ENCODE measurements at places on chromosomes 16 and 17. TPM values are rescaled to one million over a fixed set of nuclear protein-coding genes. Genes with fewer than 3 reads are reported as not detected.
A peak's percentile ranks its signal among the peaks of the same experiment; 100 is the strongest.

KRTAP9-3 gene
- not detected for total RNA-seq

CIAPIN1 gene
- 90.9 TPM for total RNA-seq

EVPL gene
- not detected for total RNA-seq

SLC6A2 gene
- under 0.01 TPM for total RNA-seq

SMCR8 gene
- total RNA-seq = 10.6 TPM

KRTAP4-4 gene
- not detected for total RNA-seq

ALDH3A1 gene
- 0.41 TPM for total RNA-seq

ASB16 gene
- total RNA-seq = not detected

MPO gene
- 1.2 TPM for total RNA-seq

P4HB gene
- 66.0 TPM for total RNA-seq

SOX9 gene
- 7.7 TPM for total RNA-seq

GLP2R gene
- not detected for total RNA-seq

ZKSCAN2 gene
- total RNA-seq = 13.9 TPM

- DNase-seq = no peak
These were observed 129.7 kb upstream of the PMFBP1 start for GRCh38 chr16:72301523-72302236.

DNA sequence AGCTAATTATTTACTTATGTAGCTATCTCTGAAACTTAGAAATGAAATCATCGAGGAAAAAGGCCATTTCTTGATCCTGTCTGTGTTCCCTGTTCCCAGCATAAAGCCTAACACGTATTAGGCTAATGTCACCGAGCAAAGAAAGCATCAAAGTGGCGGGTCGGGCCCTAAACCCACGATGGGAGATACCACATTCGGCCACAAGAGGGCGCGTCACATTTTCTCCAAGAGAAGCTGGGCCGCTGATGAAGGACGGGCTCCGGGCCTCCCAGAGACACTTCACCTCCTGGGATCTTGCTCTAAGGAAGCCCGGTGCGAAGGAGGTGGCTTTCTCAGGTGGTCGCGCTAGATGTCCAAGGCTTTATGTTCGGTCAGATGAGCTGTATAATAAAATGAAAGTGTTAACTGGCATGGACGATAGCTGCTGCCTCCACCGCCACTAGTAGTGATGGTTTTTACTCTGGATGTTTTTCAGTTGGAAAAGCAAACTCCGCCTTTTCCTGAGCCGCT lies 853 bp upstream of the PDK2 start:
- DNase-seq = peak; percentile 84

GRCh38 chr16:11915644-11916523 lies at the start of gene GSPT1:
Gene GSPT1 (minus strand): TSS chr16:11915956. CDS start chr16:11915720, 236 bp downstream.
- peak; percentile 91 for DNase-seq

DNA sequence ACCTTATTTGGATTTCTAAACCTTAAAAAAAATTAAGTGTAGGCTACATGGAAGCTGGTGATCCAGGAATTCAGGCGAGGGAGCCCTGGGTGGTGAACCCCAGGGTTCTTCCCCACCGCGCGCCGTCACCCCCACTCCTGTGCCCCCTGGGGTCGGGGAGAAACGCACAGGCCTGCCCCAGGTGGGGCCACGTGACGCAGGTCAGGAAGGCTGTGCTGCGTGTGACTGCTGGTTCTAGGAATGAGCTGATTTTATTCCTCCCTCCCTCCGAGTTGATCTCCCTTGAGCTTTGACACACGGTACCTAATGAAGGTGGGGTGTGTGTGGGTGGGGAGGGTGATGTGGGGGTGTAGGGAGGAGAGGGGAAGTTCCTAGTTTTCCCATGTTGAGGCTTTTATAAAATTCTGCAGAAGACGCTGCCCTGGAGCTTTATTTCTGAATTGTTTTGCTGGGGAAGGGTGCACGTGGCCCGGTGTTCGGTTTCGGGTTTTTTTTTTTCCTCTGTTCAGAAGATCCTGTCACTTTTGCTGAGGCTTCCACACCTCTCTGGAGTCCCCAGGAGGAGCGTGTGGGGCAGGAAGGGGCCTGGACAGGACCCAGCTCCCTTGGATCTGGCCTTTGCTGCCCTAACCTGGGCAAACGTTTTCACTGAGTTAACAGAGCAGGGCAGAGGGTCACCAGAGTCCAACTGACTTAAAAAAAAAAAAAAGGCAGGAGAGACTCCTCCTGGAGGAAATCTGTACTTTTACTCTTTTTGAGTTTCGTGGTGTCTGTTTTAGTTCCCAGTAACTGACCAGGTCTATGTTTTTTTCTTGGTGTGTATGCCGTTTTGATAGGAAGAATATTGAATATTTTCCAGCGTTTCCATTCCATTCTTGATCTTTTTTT lies 55.8 kb upstream of the GSE1 start:
- no peak for DNase-seq

GRCh38 chr17:68343976-68344375 lies 52.7 kb downstream of the ARSG start:
- DNase-seq = no peak

GRCh38 chr16:30051518-30051917 lies 14.0 kb upstream of the ALDOA start:
- no peak for DNase-seq

- DNase-seq = no peak
These were observed 540.1 kb upstream of the PSMD7 start for GRCh38 chr16:73756289-73757178.

DNA sequence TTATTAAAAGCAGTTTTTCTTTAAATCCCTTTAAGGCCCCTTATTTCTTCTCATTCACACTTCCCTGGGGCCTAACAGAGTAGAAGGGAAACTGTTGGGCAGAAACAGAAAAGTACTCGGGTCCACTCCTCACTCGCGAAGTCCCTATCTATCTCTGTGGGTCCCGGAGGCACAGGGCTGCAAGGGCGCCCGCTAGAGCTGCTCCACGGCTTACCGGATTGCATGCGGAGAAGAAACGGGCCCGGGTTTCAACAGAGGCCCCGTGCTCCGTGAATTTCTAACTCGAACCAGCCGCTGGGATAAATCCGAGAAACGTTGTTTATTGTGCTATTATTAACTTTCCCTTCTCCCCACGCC lies 4.3 kb downstream of the CBLN1 start:
- no peak for DNase-seq

DNA sequence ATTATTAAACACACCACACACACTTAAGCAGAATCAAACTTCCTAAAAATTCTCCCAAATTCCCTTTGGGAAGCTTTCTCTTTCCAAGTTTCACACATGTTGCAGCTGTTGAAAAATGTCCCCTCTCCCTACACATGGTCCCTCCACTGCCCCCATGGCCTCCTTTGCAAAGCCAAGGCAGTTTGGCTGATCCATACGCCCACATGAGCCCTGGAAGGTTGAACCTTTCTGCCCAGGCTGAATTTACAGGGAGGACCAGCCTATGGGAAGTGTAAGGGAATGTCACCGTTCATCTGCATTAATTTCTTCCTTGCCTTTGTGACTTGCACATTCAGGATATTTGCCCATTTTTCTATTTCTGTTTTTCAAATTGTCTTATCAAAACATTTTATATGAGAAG lies 31.1 kb upstream of the SHISA6 start:
- no peak for DNase-seq

GRCh38 chr17:45287526-45288500 lies 25.9 kb upstream of the SPATA32 start:
- DNase-seq = no peak

GRCh38 chr17:82239401-82239925 lies 10.6 kb downstream of the SLC16A3 start:
- no peak for DNase-seq

DNA sequence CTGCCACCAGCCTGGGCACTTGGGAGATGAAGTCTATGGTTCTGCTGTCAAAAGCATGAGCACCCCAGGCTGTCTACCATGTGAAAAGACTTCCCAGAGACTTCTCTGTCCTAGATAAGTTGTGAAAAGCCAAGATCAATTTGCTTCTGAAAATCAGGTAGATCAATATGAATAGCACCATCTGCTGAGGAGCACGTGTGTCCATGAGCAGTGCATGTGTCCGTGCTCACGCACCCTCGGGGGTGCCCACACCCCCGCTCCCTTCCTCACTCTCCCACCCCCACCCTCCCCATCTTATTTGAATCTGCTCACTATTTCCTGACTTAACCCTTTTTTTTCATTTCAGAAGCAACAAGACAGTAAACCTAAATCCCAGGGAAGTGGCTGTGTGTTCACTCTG lies 238.3 kb upstream of the SDK2 start:
- DNase-seq = no peak

DNA sequence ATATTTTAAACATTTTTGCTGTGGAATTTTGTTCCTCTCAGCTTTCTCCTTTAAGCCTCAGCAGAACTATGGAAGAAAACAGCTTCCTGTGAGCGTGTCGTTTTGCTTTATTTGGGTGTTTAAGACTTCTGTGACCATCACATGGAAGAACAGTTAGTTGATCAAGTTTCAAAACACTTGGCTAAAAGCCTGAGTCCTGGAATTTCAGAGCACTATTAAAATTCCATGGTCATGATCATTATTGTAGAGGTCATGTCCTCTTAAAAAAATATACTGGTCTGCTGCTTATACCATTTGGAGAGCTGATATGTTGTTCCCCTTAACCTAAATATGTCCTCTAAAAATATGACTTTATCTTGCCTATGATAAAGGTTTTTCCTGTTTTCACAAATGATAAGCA lies 12.6 kb upstream of the CDR2 start:
- no peak for DNase-seq

- no peak for DNase-seq
These were observed 26.2 kb downstream of the C16orf78 start for GRCh38 chr16:49399594-49400364.

DNA sequence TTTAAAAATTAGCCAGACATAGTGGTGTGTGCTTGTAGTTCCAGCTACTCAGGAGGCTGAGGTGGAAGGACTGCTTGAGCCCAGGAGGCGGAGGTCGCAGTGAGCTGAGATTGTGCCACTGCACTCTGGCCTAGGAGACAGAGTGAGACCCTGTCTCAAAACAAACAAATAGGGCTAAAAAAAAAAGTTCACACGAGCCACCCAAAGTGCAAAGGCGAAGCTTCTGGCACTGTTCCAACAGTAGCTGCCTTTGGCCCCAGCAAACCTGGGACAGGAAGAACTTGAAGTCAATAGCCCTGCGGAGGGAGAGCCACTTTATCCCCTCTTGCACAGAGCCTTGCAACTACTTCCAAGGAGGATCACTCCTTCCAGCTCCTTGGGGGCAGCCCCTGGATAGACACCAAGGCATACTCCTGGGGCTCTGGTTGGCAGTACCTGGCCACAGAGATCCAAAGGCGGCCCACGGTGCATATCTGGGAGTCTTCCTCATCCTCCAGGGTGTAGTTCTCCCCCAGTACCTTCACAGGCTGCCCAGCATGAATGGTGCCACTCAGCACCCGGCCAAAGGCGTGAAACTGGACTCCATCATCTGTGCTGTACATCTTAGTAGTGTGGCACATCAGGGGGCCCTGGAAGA lies 14.7 kb downstream of the HIGD1B start:
- DNase-seq = no peak

DNA sequence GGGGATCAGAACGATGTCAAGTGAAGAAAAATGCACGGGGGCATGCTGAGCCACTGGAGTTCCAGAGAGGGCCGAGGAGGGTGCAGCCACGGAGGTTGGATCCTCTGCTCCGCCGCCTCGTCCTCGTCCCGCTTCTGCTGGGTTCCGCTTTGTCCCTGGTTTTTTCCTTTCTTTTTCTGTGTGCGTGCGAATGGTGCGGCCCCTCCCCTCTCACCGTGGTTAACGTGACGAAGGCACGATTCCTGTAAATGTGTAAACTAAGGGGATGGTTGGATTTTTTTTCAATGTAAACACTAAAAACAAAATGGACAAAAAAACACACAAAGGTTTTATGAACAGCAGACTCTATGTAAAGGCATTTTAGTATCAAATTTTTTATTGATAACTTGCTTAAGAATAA lies 46.7 kb downstream of the ACTG1 start:
- no peak for DNase-seq

DNA sequence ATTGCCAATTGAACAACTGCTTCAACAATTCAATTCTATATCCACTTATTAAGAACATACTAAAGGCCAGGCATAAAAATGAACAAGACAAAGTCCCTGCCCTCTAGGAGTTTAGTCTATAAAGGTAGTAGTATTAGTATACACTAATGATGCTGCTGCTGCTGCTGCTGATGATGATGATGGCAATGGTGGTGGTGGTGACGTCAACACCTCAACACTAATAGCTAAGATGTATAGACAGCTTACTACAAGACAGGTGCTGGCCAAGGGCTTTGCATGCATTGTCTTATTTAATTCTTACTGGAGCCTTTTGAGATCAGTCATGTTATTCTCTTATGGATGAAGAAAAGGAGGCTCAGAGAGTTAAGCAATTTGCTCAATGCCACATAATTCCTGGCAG lies 164.4 kb upstream of the ASIC2 start:
- DNase-seq = no peak

- no peak for DNase-seq
These were observed 24.0 kb upstream of the ABCA5 start for GRCh38 chr17:69350911-69351310.

DNA sequence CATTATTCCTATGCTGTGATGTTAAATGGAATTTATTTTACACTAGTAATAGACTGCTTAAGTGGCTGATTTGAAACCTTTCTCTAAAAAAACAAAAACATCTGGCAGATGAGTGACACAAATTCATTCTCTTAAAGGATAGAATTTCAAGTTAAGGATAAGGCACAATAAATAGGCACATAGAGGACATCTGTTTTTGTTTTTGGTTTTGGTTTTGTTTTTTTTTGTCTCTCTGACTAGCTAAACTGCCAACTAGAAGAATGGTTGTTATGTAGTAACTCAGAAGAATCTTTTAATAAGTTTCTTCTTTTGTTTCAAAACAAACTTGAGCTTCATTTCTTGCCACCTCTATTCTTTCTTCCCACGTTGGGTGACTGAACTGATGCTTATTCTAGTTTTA lies 5.1 kb upstream of the VPS4A start:
- no peak for DNase-seq

DNA sequence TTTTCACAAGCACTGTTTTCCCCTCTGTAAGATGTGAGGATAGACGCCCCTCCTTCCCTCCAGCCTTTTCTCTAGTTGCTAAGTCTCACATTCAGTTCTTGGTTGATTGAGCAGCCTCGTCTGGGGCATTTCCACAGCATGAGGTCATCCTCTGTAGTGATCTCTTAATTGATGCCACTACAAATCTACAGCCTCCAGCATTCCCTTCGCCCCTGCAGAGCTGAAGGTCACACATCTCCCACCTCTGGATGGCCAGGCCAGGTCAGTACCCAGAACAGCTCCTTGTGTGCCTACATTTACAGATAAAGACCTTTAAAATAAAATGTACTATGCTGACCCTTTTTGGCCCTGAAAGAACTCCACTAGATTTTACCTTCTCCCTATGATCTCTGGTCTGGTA lies 32.5 kb upstream of the CDH11 start:
- DNase-seq = no peak

DNA sequence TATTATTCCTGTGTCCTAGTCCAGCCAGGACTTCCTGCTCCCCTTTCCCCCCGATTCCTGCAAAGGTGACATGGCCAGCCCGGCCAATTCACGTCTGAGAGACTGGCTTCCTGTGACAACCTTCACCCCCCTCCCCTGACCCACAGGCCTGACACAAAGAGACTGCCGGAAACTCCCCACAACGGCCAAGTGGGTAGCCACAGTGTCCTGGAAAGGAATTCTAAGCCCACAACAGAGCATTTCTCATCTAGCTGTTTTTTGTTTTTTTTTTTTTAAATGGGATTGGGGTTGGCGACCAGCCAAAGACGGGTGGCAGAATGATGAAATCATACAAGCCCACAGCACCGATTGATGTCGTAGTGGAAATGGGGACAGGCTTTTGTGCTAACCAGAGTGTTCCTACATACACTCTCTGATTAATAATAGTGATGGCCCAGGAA lies 2.8 kb upstream of the XAF1 start:
- DNase-seq = peak; percentile 41
